ENCODE measurements at places on chromosomes 2 and 18.

- DNase-seq = no peak
Observed at GRCh38 chr2:52238782-52239181, 1206.8 kb upstream of the NRXN1 start.

- DNase-seq = no peak
Observed at GRCh38 chr2:47189635-47190034, 34.5 kb upstream of the STPG4 start.

DNA sequence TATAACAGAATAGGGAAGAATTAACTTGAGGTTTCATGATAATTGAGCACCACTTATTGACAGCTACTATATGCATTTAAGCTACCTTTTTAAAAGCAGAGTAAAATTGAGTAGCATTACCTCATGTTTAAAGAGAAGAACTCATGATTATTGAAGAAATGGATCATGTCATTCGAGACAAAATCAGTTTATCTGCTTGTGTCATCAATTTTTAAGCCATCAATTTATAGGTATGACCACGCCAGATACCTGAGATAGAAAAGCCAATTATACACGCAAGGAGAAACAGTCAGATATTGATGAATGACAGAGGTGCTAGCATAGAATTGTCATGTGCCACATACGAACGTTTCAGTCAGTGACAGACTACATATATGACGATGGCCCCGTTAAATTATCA, 28.4 kb downstream of the DSG2 start:
- no peak for DNase-seq

DNA sequence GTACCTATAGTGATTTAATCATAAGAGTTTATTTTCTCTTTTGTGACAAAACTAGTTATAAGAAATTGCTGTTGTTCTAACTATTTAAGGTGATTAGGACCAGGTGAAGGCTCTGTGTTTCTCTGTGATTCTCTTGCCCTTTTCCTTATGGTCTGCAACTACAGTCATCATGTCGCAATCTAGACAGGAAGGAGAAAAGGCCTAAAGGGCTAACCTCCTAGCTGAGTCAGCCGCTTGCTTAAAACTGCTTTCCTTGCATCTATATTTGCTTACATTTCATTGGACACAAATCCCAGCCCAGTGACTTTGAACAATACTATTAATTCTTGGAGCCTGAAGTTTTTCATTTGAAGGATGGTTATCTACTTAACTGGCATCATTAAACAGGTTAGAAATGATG, 93.1 kb downstream of the PIK3C3 start:
- DNase-seq = no peak

- no peak for DNase-seq
Observed at GRCh38 chr2:65057054-65057375, 799 bp downstream of the CEP68 start.

- no peak for DNase-seq
Observed at GRCh38 chr2:160076914-160077313, 14.5 kb upstream of the PLA2R1 start.

DNA sequence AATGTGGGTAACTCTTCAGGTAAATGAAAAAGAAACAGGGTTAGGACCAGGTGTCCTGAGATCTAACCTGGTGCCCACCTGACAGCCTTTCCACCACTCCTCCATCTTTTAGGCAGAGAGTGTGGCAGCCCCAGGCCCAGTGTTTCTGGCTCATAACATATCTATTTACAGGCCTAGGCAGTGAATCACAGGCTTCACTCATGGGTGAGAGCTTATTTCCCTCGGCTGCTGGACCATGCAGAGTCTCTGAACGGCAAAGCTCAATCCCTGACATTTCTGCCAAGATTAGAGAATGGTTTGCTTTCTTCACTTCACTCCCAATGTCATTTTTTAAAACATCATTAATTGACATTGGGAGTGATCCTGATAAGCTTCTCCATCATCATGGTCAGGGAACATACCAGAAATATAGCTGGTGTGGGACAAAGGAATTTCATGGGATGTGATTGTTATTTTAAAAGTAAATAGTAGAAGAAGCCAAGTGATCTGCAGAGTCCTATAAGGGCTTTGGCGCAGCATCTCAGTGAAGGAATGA, 323.9 kb downstream of the SETBP1 start:
- DNase-seq = no peak

DNA sequence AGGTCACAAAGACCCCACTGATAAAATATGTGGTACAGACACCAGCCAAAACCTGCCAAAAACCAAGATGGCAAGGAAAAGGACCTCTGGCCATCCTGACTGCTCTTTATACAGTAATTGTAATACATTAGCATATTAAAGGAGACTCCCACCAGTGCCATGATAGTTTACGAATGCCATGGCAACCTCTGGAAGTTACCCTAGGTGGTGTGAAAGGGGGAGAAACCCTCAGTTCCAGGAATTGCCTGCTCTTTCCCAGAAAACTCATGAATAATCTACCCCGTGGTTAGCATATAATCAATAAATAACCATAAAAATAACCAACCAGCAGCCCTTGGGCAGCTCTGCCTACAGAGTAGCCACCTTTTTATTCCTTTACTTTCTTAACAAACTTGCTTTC, 129.8 kb upstream of the EPB41L3 start:
- DNase-seq = no peak

DNA sequence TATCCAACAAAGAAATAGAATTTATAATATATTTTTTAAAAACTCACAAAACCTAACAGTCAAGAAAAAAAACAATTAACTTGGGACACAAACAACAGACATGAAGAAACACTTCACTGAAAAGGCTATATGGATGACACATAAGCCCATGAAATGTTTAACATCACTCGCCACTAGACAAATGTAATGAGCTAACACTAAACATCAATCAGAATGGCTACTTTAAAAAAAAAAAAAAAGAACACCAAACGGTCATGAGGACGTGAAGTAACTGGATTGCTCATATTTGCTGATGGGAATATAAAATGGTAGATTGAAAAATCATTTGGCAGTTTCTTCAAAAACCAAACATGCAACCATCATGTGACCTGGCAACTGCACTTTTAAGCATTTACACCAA, 97.3 kb upstream of the RGPD4 start:
- DNase-seq = no peak

GRCh38 chr2:46689993-46690392, 210.6 kb downstream of the TMEM247 start:
- no peak for DNase-seq

DNA sequence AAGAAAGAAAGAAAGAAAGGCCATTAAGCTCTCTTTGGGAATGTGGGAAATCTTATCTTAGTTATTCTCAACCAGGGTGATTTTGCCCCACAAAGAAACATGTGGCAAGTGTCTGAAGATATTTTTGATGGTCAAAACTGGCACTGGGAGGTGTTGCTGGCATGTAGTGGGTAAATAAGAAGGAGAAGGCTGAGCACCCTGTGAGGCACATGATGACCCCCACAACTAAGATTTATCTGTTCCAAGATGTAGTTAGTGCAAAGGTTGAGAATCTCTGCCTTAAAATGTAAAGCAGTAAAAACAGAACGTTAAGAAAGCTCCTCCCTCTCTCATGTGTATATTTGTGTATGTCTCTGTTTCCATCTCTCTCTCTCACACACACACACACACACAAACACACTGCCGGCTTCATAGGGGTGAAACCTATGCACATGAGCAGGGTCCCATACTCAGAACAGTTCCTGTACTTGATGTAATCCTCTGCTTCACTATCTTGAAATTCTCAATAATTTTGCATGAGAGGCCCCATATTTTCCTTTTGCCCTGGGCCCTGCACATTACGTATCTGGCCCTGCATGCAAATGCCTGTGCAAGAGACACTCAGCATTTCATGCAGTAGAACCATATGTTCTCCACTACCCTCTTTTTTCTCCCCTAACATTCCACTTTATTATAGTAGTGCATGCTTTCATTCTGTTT, 94.3 kb downstream of the MREG start:
- no peak for DNase-seq

GRCh38 chr18:54529444-54529843, 61.6 kb upstream of the DYNAP start:
- DNase-seq = no peak

DNA sequence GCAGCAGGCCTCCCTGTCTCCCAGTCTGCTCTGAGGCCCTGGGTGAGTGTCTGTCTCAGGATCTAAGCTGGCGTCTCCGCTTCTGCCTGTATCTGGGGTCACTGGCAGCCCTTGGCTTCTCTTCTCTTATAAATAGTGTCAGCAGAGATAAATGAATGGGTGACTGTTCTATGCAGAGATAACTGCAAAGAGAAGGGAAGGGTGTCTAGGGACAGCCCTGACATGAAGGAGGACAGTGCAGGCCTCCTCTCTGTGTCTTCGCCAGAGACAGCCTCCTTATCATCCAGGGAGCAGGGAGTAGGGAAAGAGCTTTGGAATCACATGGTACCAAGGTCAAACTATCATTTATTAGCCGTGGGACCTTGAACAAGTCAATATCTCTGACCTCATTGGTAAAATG, 28.3 kb upstream of the GMPPA start:
- no peak for DNase-seq

GRCh38 chr18:10838553-10838952, 310.8 kb downstream of the PIEZO2 start:
- no peak for DNase-seq

DNA sequence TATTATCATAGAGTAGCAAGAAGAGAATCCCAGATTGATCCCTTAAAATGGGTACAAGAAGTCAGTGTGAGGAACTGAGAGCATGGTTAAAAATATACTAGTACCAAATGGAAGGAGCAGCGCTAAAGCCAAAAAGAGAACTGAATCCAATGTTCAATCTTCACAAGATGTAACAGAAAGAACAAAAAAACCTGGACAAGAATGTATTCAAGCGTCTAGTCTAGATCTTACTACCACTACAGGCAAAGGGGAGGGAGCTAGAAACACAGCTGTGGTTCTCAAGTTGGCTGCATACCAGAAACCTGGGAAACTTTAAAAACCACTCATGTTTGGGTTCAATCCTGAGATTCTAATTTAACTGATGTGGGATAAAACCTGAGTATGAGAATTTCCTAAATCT, 57.5 kb downstream of the PIAS2 start:
- DNase-seq = no peak

GRCh38 chr2:99682275-99683060, 192.7 kb upstream of the REV1 start:
- DNase-seq = no peak

DNA sequence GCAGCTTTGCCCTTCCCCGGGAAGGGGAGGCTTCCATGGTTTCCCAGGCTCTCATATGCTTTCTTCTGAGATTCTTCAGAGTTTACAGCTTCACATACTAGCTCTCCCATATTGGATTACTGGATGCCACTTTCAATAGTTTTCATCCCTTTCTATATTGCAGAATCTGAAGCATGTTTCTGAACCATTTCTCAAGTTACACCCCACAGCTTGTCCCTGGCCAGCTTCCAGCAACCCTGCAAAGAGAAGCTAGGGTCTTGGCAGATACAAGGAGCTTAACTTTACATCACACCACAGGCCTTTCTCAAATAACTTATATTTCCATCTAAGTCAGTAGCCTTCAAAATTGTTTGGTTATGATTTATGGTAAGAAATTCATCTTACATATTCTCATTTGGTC, 39.6 kb downstream of the LHCGR start:
- no peak for DNase-seq

DNA sequence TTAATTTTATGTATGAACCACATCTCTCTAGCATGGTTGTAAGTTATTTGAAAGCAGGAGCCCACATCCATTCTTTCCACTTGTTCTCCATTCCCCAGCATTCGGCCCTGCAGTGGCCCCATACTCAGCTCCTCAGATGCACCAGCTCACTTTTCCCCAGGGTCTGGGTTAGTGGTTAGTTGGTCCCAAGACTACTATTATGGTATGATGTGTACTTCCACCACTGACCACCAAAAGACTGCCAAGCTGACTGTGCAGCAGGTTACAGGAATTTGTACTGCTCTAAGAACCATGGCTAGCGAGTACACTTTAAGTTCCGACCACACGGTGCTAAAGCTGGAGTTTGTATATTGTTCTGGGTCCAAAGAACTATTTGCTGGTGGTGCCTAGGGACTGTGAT, 413.6 kb upstream of the TCF4 start:
- no peak for DNase-seq

- DNase-seq = no peak
Observed at GRCh38 chr2:168712053-168712452, 90.4 kb upstream of the NOSTRIN start.

GRCh38 chr18:1526991-1527390, 622.3 kb downstream of the ADCYAP1 start:
- DNase-seq = no peak

GRCh38 chr2:103789381-103790095, 1027.7 kb downstream of the TMEM182 start:
- DNase-seq = no peak

DNA sequence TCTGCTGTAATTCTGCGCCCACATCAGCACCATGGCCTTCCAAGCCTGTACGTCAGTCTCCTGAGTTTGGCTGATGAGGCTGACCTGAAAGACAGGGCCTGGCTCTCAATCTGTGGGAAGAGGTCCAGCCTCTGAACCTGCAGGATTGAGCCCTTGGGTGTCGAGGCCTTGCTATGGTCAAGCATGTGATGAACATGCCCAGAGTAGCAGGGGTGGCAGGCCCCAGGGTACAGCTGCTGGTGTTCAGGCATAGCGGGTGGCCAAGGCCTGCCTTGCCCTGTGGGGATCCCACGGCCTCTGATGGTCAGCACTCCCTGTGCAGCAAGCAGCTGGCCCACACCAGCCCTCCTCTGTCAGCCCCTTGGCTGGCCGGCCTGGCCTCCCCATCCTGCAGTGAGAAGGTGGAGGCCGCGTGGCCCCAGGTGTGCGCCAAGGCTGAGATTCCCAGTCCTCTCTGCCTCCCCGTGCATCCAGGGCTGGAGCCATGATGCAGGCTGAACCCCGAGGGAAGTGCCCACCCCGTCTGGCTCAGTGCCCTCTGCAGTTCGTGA, 298.4 kb downstream of the NDUFA10 start:
- DNase-seq = no peak

GRCh38 chr18:3596637-3597384, 146.8 kb downstream of the TGIF1 start:
- no peak for DNase-seq

- DNase-seq = no peak
Observed at GRCh38 chr18:37505321-37505720, 60.3 kb downstream of the CELF4 start.

DNA sequence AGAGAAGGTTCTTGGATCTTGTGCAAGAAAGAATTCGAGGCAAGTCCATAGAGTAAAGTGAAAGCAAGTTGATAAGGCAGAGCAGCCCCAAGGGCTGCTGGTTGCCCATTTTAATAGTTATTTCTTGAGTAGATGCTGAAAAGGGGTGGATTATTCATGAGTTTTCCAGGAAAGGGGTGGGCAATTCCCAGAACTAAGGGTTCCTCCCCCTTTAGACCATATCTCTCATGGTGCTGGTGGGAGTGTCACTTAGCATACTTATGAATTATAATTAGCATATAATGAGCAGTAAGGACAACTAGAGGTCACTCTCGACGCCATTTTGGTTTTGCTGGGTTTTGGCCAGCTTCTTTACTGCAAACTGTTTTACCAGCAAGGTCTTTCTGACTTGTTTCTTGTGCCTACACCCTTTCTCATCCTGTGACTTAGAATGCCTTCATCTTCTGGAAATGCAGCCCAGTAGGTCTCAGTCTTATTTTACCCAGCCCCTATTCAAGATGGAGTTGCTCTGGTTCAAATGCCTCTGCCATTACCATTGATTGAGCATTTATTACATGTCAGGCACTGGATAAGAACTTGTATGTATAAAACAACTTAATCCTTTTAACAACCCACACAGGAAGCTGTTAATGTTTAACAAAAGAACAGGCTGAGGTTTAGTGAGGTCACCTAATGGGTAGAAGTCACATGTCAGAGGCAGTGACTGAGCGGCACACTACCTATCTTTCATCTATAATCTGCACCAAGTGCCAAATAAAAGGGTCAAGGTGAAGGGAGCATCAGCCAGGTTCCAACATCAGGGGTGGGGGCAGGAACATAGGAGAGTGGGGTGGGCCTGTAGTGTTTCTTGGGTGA, 250.9 kb downstream of the ICOS start:
- no peak for DNase-seq
